ENCODE measurements at places on chromosomes 3 and 15.

GRCh38 chr3:190533511-190534281 lies 19.8 kb downstream of the IL1RAP start:
- peak; percentile 75 for DNase-seq

- no peak for DNase-seq
Observed at GRCh38 chr15:76941636-76942035, 10.1 kb downstream of the RCN2 start.

- DNase-seq = peak; percentile 36
Observed at GRCh38 chr15:82554849-82555248, 14.6 kb upstream of the RPS17 start.

GRCh38 chr3:134060561-134061385 lies 31.0 kb upstream of the SLCO2A1 start:
- DNase-seq = no peak

- DNase-seq = no peak
Observed at GRCh38 chr3:16500093-16500492, 13.4 kb downstream of the RFTN1 start.

DNA sequence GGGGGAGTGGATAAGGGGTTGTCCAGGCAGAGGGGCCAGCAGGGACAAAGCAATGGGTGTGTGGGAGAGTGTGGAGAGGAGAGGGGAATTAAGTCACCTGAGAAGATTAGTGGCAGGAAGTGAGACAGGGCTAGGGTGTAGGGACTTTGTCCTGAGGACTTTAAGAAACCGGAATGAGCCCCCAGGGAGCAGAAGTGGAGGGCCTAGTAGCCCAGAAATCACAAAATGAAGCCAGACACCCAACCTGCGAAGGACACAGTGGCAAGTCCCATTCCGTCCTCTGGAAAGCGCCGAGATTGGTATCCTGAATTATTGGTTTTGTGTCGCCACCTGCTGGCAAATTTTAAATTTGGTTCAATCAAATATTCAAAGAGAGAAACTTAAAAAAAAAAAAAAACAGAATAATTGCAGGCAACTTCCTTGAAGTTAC lies 78.0 kb upstream of the SLC25A36 start:
- peak; percentile 70 for DNase-seq

DNA sequence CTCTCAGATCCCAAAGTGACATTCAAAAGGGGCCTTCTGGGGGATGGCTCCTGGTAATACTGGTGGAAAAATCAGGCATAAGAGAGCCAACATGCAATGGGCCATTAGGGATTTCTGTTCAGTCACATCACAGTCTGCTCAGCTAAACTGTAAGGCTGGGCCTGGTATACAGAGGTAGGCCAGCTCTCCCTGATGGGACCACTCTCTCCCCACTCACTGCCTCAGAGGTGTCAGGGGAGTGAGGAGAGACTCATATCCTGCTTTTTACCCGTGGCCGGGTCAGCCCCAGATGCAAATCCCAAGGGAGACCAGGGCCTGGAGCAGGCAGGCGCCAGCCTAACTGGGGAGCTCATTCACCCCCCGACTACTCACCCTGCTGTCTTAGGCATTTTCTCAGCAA lies 48.1 kb upstream of the TPM1 start:
- no peak for DNase-seq

GRCh38 chr15:74776821-74777768 lies 4.8 kb upstream of the CSK start:
- no peak for DNase-seq

Data from kidney tubule cell (primary cell).